Right renal pelvis (tissue), 4 donors: ENCODE measurements at places on chromosomes 5 and 9. TPM values are rescaled to one million over a fixed set of nuclear protein-coding genes. Genes with fewer than 3 reads are reported as not detected.

GRCh38 chr5:76971511-76971910 lies 18.7 kb downstream of the CRHBP start:
- DNase-seq, result no peak

The SPATA31D4 gene
- polyA plus RNA-seq, result not detected

GRCh38 chr9:127368852-127369402 lies 28.0 kb upstream of the SLC2A8 start:
- no peak for DNase-seq

The PAPPA gene
- polyA plus RNA-seq, result 7.6 TPM

The PRDM9 gene
- polyA plus RNA-seq, result not detected

The FOXD4L6 gene
- polyA plus RNA-seq, result not detected
